ENCODE measurements at places on chromosomes 11 and 22.

DNA sequence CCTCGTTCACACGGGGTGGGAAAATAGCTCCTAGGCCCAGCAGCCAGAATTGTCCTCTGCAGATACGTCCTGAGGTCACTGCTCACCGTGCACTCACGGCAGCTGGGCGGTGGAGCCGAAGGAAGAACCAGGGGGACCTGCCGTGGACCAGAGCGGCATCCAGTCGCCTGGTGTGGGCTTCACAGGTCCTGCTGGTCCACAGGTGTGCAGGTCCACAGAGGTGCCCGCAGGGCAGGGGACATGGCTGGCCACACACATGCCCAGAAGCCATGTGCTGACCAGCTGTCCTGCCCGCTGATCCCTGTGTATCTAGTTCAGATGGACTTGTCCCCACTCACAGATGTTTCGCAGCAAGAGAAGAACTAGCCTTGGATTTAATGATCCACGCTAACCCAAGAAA is 10.6 kb upstream of the PKP3 start:
- no peak for DNase-seq

- DNase-seq, result peak; percentile 88
Measured at GRCh38 chr22:32474635-32475467, at the start of gene FBXO7. Gene FBXO7, plus strand, starts transcription at chr22:32474811. Its CDS starts 192 bp downstream, at chr22:32475003.

DNA sequence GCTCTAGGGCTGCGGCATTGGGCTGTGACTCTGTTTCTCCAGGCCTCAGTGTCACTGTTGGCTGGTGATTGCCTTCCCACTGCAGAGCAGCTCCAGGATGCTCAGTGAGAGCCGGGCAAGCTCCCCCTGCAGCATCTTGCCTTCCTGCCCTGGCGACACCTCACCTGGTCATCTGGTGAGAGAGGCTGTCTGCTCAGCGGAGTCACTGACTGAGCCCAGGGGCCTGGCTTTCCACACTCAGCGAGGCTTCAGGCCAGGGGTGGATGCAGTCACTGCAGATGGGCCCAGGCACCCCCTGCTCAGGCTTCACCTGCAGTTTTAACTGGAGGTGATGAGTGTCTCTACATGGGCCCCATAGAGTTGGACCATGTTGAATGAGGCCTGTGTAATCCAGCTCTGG is 136.8 kb downstream of the CACNA1I start:
- DNase-seq, result no peak

DNA sequence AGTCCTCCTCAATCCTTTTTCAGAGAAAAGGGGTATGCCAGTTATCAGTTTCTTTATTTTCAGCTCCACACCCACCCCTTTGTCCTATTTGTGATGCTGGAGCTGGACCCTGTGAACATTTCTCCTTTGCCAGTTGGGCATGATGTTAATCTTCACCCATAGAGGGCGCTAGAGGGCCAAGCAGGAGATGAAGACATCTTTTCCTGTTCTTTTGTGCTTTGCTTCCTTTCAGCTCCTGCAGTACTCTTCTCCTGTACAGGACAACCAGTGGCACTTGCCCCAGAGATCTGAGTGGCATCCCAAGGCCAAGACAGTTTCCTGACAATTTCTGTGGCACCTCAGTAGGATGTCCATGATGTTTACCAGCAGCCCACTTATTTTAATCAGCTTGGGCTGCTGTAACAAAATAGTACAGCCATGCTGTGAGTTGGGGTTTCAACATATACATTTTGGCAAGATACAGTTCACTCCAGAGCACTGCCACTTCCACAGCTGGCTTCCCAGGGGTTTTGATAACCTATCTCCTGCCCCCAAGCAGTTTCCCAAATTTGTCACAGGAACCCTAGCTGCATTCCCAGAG is 4.6 kb downstream of the SAA2 start:
- DNase-seq, result peak; percentile 72

DNA sequence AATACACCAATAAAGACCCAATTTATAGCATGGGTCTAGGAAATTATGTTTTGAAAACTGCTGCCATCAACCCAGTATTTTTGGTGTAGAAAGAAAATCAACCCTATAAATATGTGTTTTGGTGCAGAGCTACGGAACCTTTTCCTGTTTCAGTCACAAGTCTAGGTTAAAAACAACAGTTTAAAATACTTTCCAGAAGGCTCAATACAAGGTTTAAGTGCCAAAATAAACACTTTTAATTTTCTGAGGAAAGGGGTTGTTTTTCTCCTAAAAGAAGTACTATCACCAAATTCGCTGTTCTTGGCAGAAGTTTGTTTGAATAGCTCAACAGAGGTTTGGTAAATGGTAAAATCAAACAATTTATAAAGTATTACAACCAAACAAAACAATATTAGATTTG is 201.3 kb downstream of the TMEM135 start:
- no peak for DNase-seq

DNA sequence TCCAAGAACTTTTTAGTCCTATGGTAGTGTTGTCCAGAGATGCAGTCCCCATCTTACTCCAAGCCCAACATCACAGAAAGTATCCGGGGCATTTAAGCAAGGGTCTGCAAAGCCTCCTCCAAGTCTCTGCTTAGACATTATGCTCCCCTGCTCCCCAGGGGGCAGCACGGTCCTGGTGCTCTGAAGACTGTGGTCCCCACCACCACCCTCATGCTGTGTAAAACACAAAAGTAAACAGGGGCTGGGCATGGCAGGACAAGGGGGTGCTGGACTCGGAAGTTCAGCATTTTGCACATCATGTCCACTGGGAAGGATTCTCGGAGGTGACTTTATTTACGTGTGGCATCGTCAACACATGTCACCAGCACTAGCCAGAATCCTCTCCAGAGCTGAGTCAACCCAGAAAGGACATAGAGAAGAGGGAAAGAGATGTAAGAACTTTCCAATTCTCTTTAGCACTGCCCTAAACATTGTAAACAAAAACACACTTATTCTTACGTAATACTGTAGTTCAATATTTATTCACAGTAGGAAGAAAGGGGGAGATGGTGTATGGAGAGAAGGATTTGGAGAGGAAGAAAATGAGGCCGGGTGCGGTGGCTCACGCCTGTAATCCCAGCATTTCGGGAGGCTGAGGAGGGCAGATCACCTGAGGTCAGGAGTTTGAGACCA is 37.7 kb downstream of the TCIRG1 start:
- DNase-seq, result no peak

DNA sequence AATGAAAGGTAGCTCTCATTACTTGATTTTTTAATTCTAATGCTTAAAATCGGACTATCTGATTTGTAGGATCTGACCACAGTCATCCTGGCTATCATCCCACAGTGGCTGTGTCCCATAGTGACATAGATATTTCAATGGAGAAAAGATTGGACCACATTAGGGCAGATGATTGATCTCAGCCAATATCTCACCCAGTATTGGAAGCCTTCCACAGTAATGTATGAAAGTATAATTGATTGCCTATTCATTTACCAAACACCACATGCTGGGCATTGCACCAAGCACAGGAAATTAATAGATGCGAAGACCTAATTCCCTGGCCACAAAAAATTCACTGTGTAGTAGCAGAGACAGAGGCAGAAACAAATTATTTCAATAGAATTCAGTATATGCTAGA is 37.6 kb downstream of the FZD4 start:
- no peak for DNase-seq

DNA sequence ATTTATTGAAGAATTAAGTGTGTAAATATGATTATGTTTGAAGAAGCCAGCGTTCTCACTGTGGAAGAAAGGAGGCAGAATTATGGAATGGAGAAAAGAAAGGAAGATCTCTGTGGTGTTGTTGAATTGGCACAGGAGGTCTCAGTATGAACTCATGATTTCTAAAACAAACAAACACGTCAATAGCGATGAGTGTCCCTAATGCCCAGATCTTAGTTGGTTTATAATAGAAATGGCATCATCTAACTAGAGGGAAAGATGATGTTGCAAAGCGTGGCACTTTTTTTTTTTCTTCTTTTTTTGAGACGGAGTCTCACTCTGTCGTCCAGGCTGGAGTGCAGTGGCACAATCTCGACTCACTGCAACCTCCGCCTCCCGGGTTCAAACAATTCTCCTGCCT is 39.2 kb upstream of the SLN start:
- no peak for DNase-seq

Data from ACHN (cell line).